Vagina (tissue), 2 donors: ENCODE measurements at places on chromosomes 5 and 9. TPM values are rescaled to one million over a fixed set of nuclear protein-coding genes. Genes with fewer than 3 reads are reported as not detected.

DNA sequence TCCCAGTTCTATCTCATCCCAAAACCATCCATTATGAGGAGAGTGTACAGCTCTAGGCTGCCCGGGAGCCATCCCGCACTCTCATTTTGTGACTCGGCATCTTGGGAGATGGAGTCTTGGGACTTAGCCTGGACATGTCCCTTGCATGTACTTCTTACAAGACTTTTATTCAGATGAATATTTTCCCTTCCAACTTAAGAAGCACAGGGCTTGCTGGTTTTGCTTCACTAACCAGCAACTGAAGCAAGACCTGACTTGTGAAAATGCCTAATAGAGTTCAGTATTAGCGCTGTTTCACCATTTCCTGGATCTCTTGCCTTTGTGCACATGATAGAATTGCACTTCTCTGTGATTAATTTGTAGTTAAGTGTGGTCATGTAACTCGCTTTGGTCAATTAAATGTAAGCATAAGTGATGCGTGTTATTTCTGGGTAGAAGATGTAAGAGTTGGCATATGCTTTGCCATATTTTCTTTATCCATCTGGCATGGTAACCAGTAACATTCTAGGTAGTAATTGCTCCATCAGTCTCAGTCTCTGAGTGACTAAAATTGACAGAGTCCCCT, 55.8 kb downstream of the PDCD1LG2 start:
- H3K27ac ChIP-seq: no peak overlapping the region
- no peaks in the 10 kb centered on the region for H3K4me1 ChIP-seq
- H3K36me3 ChIP-seq: no peaks in the 10 kb centered on the region
- no peak for DNase-seq
- H3K4me3 ChIP-seq: no peak overlapping the region

DNA sequence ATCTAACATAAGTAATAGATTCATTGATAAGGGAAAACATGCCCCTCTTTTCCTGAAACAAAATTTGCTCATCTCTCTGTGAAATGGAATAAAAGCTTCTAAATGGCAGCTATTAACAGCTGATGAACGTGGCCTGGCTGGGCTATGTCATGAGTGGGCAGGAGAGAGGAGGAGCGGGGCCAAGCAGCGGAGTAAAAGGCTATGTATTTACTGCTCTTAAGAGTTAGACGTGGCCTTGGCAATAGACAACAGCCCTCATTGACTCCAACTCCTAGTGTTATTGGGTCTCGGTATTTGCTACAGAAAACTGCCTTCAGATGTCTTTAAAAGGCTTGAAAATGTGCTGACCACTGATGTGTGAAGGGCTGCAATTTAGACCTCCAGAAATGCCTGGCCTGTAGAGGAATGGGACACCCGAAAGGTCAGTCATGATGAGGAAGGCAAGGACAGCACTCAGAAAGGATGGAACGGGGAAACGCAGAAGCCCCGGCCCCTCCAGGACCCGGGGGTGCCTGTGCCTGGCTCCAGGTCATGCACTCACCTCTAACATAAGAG, 116.8 kb downstream of the PDZD2 start:
- H3K4me1 ChIP-seq: peaks cover 20% of the 10 kb centered on the region
- no peak overlapping the region for H3K4me3 ChIP-seq
- no peak overlapping the region for H3K27ac ChIP-seq
- H3K36me3 ChIP-seq: no peaks in the 10 kb centered on the region
- no peak for DNase-seq
- no peaks in the 10 kb centered on the region for H3K27me3 ChIP-seq

GRCh38 chr5:14776602-14777001, 95.0 kb downstream of the ANKH start:
- H3K4me3 ChIP-seq: no peak overlapping the region
- H3K27ac ChIP-seq: no peak overlapping the region
- peaks cover 16% of the 10 kb centered on the region for H3K4me1 ChIP-seq
- no peak for DNase-seq

GRCh38 chr5:106728208-106728607, 942.5 kb downstream of the EFNA5 start:
- H3K36me3 ChIP-seq: no peaks in the 10 kb centered on the region
- H3K4me3 ChIP-seq: no peak overlapping the region
- no peak for DNase-seq
- no peaks in the 10 kb centered on the region for H3K27me3 ChIP-seq
- H3K27ac ChIP-seq: no peak overlapping the region
- H3K4me1 ChIP-seq: no peaks in the 10 kb centered on the region

GRCh38 chr5:55913466-55914413, 62.6 kb downstream of the IL31RA start:
- no peaks in the 10 kb centered on the region for H3K4me1 ChIP-seq
- no peak for DNase-seq
- no peak overlapping the region for H3K4me3 ChIP-seq
- H3K36me3 ChIP-seq: no peaks in the 10 kb centered on the region

GRCh38 chr9:36142510-36143244, 6.1 kb downstream of the GLIPR2 start:
- peaks cover 79% of the 10 kb centered on the region for H3K4me1 ChIP-seq
- H3K4me3 ChIP-seq: peak overlapping the region; percentile 41
- H3K27ac ChIP-seq: peak overlapping the region; percentile 88
- no peaks in the 10 kb centered on the region for H3K36me3 ChIP-seq
- no peaks in the 10 kb centered on the region for H3K27me3 ChIP-seq
- no peak for DNase-seq

DNA sequence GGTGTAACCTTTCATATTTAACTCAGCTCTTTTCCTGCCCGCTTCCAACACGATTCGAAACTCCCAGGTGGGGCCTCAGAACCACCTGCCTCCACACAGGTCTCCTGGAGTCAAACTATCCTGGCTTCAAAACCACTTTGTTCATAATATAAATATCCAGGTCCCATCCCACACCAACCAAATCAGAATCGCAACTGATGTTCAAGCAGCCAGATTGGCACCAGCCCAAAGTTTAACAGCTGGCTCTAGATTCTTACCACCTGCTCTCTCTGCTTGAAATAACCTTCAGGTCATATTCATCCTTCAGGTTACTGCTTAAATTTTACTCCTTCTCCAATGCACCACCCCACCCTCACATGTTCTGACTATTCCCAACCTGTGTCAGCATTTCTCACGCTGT, 231.4 kb upstream of the TRPM3 start:
- no peak overlapping the region for H3K27ac ChIP-seq
- H3K4me3 ChIP-seq: no peak overlapping the region
- no peak for DNase-seq
- H3K27me3 ChIP-seq: no peaks in the 10 kb centered on the region
- no peaks in the 10 kb centered on the region for H3K4me1 ChIP-seq

- no peak for DNase-seq
- no peak overlapping the region for H3K27ac ChIP-seq
- no peaks in the 10 kb centered on the region for H3K36me3 ChIP-seq
Measured at GRCh38 chr9:87216897-87217455, 269.7 kb upstream of the GAS1 start.

DNA sequence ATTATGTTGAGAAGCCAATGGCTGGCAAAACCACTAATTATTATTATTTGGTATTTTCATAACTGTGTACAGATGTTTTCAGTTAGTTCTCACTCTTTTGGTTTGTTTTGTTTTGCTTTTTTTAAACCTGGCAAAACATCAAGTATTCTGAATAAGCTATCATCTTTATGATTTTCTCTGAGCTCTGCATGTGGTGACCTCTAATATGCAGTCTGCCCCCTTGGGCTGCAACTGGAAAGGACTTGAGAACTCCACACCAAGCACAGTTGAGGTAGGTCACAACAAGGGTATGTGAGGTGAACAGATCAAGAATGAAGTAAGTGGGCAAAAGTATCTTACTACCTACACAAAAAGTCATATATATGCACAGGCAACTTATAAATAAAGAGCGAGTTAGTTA, 202.2 kb downstream of the NFIB start:
- H3K4me1 ChIP-seq: no peaks in the 10 kb centered on the region
- no peaks in the 10 kb centered on the region for H3K27me3 ChIP-seq
- H3K4me3 ChIP-seq: no peak overlapping the region
- no peak overlapping the region for H3K27ac ChIP-seq

GRCh38 chr5:163855754-163856153, 350.3 kb downstream of the MAT2B start:
- H3K27ac ChIP-seq: no peak overlapping the region
- DNase-seq: no peak
- H3K4me1 ChIP-seq: no peaks in the 10 kb centered on the region
- no peaks in the 10 kb centered on the region for H3K27me3 ChIP-seq

GRCh38 chr9:2984491-2984890, 140.6 kb upstream of the PUM3 start:
- no peaks in the 10 kb centered on the region for H3K27me3 ChIP-seq
- H3K36me3 ChIP-seq: no peaks in the 10 kb centered on the region
- no peaks in the 10 kb centered on the region for H3K4me1 ChIP-seq
- no peak overlapping the region for H3K27ac ChIP-seq
- DNase-seq: no peak
- no peak overlapping the region for H3K4me3 ChIP-seq

DNA sequence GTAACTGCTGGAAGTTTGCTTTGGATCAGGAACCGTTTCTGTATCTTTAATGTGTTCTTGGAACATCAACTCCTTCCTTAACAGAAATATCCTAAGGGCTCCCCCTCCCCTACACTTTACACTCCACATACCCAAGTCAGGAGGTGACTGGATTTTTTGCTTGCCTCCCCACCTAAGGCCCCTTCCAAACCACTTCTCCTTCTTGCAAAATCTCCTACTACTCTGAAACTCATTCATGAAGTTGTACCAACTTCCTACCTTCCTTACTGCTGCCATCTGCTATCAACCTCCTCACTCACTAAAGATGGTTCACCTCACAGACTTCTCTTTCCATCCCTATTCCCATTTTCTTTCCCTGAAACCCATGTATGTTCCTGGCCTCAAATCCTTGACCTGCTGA, 16.1 kb downstream of the TXN start:
- H3K4me1 ChIP-seq: no peaks in the 10 kb centered on the region
- H3K36me3 ChIP-seq: no peaks in the 10 kb centered on the region
- no peak overlapping the region for H3K27ac ChIP-seq
- no peak for DNase-seq
- H3K27me3 ChIP-seq: no peaks in the 10 kb centered on the region

DNA sequence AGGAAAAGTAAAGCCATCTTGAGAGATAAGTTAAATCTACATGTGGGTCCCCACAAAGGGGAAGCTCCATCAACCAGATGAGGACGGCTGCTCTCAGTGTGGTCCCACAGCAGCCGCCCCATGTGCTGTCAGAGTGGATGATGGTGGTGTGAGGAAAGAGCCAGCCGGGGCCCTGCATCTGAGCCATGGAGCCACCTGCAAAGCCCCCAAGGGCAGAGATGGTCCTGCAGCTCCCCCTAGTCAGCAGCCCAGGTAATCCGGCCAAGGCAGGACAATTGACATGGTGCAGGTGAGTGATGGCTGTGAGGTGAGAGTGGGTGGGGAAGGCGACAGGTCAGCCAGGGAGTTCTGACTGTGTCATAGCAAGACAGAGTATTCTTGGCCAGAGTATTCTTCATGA, 458.8 kb downstream of the ICE1 start:
- H3K27me3 ChIP-seq: no peaks in the 10 kb centered on the region
- no peaks in the 10 kb centered on the region for H3K4me1 ChIP-seq
- H3K36me3 ChIP-seq: no peaks in the 10 kb centered on the region
- no peak overlapping the region for H3K27ac ChIP-seq
- H3K4me3 ChIP-seq: no peak overlapping the region

- no peak overlapping the region for H3K4me3 ChIP-seq
- H3K4me1 ChIP-seq: no peaks in the 10 kb centered on the region
- no peak overlapping the region for H3K27ac ChIP-seq
- DNase-seq: no peak
- H3K36me3 ChIP-seq: no peaks in the 10 kb centered on the region
Measured at GRCh38 chr5:61609840-61610677, 278.0 kb downstream of the ZSWIM6 start.

- no peak overlapping the region for H3K27ac ChIP-seq
- H3K4me3 ChIP-seq: no peak overlapping the region
- no peak for DNase-seq
- H3K4me1 ChIP-seq: no peaks in the 10 kb centered on the region
Measured at GRCh38 chr5:80060966-80061365, 25.8 kb downstream of the THBS4 start.

DNA sequence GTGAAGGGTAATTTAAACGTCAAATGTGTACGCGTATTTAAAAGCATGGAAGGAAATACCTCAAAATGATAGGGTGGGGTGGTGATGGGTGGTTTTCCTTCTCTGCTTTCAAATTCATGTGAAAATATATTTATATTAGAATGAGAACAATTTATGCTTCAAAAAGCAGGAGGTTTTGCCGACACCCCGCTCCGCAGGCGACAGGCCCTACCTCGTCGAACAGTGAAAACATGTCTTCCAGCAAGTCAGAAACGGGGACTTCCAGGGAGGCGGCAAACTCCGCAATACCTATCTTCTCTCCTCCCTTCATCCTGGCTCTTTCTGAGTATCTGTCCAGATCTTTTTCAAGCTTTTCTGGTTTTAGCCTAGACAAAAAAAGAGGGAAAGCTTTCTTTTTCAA, 28.5 kb upstream of the SLC6A3 start:
- no peaks in the 10 kb centered on the region for H3K4me1 ChIP-seq
- DNase-seq: no peak
- no peaks in the 10 kb centered on the region for H3K36me3 ChIP-seq
- H3K27ac ChIP-seq: no peak overlapping the region
- no peaks in the 10 kb centered on the region for H3K27me3 ChIP-seq

Gene ADRB2
- 43.2 TPM for total RNA-seq

Gene OBP2B
- not detected for total RNA-seq

Gene SV2C
- 3.4 TPM for total RNA-seq

Gene TRIM7
- 21.6 TPM for total RNA-seq

Gene PCDHGB6
- 12.5 TPM for total RNA-seq

Gene PLPP7
- 11.8 TPM for total RNA-seq

Gene DCP2
- total RNA-seq: 58.2 TPM

Gene FAM169A
- 0.98 TPM for total RNA-seq

Gene STING1
- total RNA-seq: 103 TPM

Gene ZNF367
- 0.74 TPM for total RNA-seq

Gene F12
- 5.2 TPM for total RNA-seq
